ENCODE measurements at places on chromosomes 1 and 21.

GRCh38 chr1:21182181-21182731 lies 5.6 kb upstream of the EIF4G3 start:
- no peak for DNase-seq

DNA sequence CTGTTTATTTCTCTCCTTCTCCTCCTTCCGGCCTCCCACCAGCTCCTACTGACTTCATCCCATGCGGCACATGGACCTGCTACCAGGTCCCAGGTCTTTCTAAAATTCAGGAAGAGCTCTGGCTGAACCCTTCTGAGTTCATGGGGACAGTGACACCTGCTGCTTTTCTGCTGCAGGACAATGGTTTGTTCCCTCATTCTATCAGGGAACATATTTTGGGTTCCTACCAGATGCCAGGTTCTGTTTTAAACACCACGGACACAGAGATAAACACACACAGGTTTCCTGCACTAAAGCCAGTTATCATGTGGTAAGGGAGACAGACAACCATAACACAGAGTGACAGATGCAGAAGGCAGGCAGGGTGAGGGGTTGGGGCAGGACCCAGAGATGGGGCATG lies 114.0 kb upstream of the RAB4A start:
- DNase-seq: no peak

- no peak for DNase-seq
These were observed 2.7 kb downstream of the COL8A2 start for GRCh38 chr1:36122062-36123030.

DNA sequence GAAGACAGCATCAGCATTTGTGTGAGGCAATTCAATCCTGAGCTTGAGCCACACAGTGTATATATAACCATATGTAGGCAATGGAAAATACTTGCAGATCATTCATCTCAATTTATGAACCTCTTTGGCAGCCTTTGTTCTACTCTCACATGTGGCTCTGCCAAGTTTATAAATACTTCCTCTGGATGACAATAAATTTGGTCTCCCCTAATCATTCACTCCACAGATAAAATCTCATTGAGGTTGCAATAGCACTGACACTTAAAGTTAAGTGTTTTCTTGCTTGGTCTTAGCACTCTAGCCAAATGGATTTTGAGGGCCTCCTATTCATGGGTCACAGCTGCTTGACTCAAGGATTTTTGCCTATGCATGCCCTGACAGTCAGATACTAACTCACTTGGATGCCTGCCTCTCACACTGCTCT lies 136.6 kb upstream of the VANGL1 start:
- DNase-seq: no peak

GRCh38 chr1:30575066-30575465 lies 148.3 kb downstream of the MATN1 start:
- no peak for DNase-seq
